ENCODE measurements at places on chromosomes 7 and 10. TPM values are rescaled to one million over a fixed set of nuclear protein-coding genes. Genes with fewer than 3 reads are reported as not detected.

DNA sequence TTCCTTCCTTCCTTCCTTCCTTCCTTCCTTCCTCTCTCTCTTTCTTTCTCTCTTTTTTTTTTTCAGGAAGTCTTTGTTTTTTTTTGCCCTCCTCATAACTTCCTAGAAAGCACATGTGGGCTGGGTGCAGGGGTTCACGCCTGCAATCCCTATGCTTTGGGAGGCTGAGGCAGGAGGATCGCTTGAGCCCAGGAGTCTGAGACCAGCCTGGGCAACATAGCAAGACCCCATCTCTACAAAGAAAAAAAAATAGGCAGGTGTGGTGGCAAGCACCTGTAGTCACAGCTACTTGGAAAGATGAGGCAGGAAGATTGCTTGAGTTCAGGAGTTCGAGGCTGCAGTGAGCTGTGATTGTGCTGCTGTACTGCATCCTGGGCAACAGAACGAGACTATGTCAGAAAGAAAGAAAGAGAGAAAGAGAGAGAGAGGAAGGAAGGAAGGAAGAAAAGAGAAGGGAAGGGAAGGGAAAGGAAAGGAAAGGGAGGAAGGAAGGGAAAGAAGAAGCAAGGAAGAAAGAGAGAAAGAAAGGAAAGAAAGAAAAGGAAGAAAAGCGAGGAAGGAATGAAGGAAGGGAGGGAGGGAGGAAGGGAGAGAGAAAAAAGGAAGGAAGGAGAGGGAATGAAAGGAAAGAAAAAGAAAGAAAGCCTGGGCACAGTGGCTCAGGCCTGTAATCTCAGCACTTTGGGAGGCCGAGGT, 13.5 kb upstream of the BAIAP2L1 start:
- H3K27me3 ChIP-seq: no peaks in the 10 kb centered on the region
- no peaks in the 10 kb centered on the region for H3K36me3 ChIP-seq
- H3K4me3 ChIP-seq: no peak overlapping the region
- H3K4me1 ChIP-seq: no peaks in the 10 kb centered on the region

- H3K27me3 ChIP-seq: no peaks in the 10 kb centered on the region
- H3K36me3 ChIP-seq: no peaks in the 10 kb centered on the region
- no peak overlapping the region for H3K4me3 ChIP-seq
These were observed 658 bp upstream of the PTPRN2 start for GRCh38 chr7:158588085-158588877.

- H3K27me3 ChIP-seq: no peaks in the 10 kb centered on the region
- no peaks in the 10 kb centered on the region for H3K36me3 ChIP-seq
- no peaks in the 10 kb centered on the region for H3K4me1 ChIP-seq
- H3K27ac ChIP-seq: no peak overlapping the region
These were observed 192.4 kb downstream of the ADARB2 start for GRCh38 chr10:1544929-1545328.

DNA sequence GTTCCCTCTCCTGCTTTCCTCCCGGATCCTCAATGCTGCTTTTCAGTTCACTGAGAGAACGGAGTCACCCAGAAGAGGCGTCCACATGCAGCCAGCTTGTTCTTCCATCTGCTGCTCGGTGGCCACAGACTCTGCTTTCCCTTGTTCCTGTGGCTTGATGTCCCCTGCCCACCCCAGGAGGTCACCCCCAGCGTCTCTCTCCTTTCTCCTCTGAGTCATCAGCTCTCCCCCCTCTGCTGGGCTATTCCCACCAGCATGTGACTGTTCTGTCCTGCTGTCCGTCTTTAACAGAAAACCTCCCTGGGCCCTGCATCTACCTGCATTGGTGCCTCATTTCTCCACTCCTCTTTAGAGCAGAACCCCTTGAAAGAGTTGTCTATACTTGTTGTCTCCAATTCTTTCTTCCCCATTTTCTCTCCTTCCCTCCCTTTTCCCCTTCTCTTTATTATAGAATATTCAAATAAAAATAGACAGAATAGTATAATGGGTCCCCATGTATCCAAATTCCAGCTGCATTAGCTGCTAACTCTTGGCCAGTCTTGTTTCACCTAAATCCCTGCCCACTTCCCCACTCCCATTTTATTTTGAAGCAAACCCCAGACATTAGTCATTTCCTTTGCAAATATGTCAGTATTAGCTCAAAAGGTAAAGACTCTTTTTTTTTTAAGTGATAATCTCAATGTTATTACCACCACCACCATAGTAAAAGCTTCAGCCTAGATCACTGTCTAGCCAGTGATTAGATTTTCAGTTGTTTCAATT, 4.1 kb downstream of the ZNF282 start:
- H3K36me3 ChIP-seq: peaks cover 61% of the 10 kb centered on the region
- no peak for DNase-seq
- H3K27me3 ChIP-seq: no peaks in the 10 kb centered on the region
- H3K4me1 ChIP-seq: peaks cover 15% of the 10 kb centered on the region
- no peak overlapping the region for H3K27ac ChIP-seq

POLR2J3 gene
- 57.6 TPM for polyA plus RNA-seq

SPDYE2B gene
- polyA plus RNA-seq: not detected

All from SK-N-SH (cell line).